Liver (tissue), 10 donors: ENCODE measurements at places on chromosomes 16 and 17. TPM values are rescaled to one million over a fixed set of nuclear protein-coding genes. Genes with fewer than 3 reads are reported as not detected.

DNA sequence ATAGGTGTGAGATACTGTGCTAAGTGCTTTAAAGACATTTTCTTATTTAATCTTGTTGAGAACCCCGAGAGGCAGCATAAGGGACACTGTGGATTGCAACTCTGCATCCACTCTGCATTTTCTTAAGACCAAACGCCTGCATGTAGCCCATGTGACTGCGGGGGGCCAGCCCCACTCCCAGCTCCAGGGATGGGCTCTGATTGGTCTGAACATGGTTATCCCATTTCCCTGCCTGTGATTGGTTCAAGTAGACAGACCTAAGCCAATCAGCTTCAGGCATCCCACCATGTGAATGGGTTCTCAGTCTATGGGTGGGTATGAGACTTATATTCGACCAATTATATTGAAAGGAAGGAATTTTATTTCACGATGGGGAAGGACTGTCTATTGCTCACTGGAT, 33.2 kb upstream of the USP7 start:
- H3K4me1 ChIP-seq, result no peaks in the 10 kb centered on the region
- no peak overlapping the region for H3K4me3 ChIP-seq
- DNase-seq, result no peak

GRCh38 chr17:13346996-13347762, 254.6 kb downstream of the HS3ST3A1 start:
- no peaks in the 10 kb centered on the region for H3K4me1 ChIP-seq
- no peak overlapping the region for H3K27ac ChIP-seq
- no peaks in the 10 kb centered on the region for H3K27me3 ChIP-seq
- no peak overlapping the region for H3K4me3 ChIP-seq
- no peaks in the 10 kb centered on the region for H3K36me3 ChIP-seq

GRCh38 chr16:50245417-50246298, 20.7 kb upstream of the ADCY7 start:
- H3K27ac ChIP-seq, result no peak overlapping the region
- peak overlapping the region; percentile 77 for H3K4me3 ChIP-seq
- H3K4me1 ChIP-seq, result peaks cover 4% of the 10 kb centered on the region
- DNase-seq, result no peak
- no peaks in the 10 kb centered on the region for H3K36me3 ChIP-seq

DNA sequence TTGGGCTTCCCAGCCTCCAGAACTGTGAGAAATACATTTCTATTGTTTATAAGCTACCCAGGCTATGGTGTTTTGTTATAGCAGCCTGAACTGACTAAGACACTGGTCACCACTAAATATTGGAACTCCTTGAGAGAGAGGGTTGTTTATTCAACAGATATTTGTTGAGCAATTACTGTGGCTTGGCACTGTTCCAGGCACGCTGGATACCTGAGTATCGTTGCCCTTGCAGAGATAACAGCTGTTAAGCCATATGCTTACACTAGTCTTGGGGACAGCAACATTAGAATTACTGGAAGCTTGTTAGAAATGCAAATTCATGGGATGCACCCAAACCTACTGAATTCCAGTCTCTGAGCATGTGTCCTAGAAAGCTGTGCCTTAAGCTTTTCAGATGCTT, 230.7 kb downstream of the HS3ST4 start:
- no peak overlapping the region for H3K27ac ChIP-seq
- H3K36me3 ChIP-seq, result no peaks in the 10 kb centered on the region
- no peak overlapping the region for H3K4me3 ChIP-seq

DNA sequence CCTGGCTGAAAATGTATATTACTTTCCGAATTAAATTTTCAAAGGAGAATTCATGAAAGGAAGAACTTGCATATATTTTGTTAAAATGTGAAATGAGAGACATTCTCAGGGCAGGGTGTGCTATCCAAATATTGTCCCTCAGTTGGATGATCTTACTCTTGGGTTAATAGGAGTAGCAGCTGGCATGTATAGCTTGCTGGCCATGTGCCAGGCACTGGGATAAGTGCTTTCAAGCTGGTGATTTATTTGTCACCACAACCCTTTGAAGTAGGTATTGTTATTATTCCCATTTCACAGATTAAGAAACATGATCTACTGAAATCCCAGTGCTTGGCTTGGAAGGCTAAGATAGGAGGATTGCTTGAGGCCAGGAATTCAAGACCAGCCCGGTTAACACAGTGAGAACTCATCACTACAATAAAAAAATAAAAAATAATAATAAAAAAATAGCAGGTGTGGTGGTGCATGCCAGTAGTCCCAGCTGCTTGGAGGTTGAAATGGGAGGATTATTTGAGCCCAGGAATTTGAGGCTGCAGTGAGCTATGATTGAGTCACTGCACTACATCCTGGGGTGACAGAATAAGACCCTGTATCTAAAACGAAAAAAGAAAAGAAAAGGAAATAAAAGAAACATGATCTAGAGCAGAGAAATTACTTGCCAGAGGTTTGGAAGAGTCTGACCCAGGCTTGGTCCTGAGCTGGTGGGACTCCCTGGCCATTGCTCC, 11.6 kb upstream of the MPHOSPH6 start:
- H3K36me3 ChIP-seq, result no peaks in the 10 kb centered on the region
- no peaks in the 10 kb centered on the region for H3K27me3 ChIP-seq
- DNase-seq, result no peak
- no peak overlapping the region for H3K4me3 ChIP-seq
- no peak overlapping the region for H3K27ac ChIP-seq
- H3K4me1 ChIP-seq, result no peaks in the 10 kb centered on the region

DNA sequence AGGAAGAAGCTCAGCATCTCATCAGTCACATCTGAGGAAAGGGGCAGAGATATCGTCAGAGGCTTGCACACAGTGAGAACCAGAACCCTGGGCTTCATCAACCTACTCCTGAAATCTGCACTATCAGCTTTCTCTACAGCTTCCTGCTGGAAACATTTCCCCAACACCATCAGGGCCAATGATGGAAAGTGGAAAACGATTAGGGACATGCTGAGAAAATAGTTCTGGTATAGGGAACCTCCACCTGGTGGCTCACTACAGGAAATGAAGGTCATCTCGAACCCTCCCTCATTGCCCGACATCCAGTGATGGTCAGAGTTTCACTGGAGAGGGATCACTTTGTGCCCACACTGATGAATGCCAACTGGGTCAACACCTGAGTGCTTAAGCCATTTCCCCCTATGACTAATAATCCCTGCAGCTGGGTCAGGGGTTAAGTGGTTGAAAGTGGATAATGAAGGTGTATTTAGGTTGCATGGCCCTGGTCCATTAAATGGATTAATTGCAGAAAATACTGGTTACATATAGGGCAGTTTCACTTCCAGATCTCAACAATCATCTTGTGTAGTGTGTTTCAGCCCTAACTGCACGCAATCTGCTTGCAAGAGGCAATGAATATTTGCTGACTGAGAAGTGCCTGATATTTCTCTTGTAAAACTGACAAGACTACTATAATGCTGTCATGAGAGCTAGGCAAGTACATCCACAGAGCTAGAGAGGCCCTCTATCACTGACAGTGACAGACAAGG, 43.1 kb upstream of the GSG1L start:
- no peaks in the 10 kb centered on the region for H3K27me3 ChIP-seq
- no peak for DNase-seq
- H3K36me3 ChIP-seq, result peaks cover 4% of the 10 kb centered on the region
- H3K27ac ChIP-seq, result no peak overlapping the region
- peaks cover 31% of the 10 kb centered on the region for H3K4me1 ChIP-seq

DNA sequence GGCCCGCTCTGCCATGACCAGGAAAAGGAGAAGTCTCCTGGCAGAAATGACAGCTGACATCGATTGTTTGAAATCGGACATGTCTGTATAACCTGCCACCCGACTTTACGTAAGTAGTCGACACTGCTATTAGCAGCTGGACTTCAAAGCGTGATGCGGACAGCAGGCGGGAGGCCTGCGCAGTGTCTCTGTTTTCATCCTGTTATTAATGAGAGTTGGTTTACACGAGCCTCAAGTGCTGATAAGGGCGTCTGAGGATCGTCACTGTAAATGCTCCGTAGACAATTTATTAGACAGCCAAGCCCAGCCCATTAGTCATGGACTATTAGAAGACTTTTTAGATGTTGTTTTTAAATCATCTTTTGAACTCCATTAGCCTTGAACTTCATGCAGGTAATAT, 328.3 kb downstream of the FOXL1 start:
- no peaks in the 10 kb centered on the region for H3K4me1 ChIP-seq
- no peak overlapping the region for H3K4me3 ChIP-seq
- no peak overlapping the region for H3K27ac ChIP-seq
- DNase-seq, result no peak
- H3K27me3 ChIP-seq, result peaks cover 2% of the 10 kb centered on the region

The GPR179 gene
- 0.05 TPM for total RNA-seq

- DNase-seq, result no peak
- H3K27ac ChIP-seq, result no peak overlapping the region
- no peaks in the 10 kb centered on the region for H3K27me3 ChIP-seq
These were observed 662 bp upstream of the TUBB3 start for GRCh38 chr16:89922477-89922883.

- no peak overlapping the region for H3K4me3 ChIP-seq
- H3K27me3 ChIP-seq, result no peaks in the 10 kb centered on the region
- peaks cover 5% of the 10 kb centered on the region for H3K4me1 ChIP-seq
- no peak overlapping the region for H3K27ac ChIP-seq
- DNase-seq, result no peak
These were observed 17.8 kb upstream of the CRK start for GRCh38 chr17:1473841-1474240.

DNA sequence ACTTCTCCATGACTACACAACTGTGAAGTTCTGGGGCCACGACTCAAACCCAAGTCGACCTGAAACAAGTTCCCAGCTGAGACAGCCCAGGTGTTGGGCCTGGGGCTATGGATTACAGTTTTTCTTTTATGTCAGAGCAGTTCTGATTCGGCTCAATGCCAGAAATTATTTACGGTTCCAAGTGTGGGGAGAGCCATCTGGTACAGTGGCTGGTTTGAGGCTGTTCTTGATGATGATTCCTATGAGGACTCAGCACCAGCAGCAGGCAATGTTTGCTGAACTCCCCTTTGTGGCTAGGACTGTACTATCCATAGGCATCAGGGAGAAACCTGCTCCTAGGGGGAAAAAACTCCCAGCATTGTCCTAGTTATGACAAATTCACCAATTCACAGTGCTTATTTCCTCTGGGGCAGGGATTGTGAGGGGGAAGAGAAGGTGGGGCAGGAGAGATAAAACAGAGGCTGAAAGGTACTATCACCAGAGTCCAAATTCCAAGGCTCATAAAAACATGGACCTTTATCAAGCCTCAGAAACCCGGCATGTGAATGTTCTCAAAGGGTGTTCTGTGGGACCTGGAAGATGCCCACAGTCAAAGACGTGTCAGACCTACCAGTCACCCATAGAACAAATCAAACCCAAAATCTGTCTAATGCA, 18.2 kb upstream of the CMTM4 start:
- H3K4me3 ChIP-seq, result no peak overlapping the region
- no peaks in the 10 kb centered on the region for H3K4me1 ChIP-seq
- H3K36me3 ChIP-seq, result no peaks in the 10 kb centered on the region
- H3K27ac ChIP-seq, result no peak overlapping the region
- no peaks in the 10 kb centered on the region for H3K27me3 ChIP-seq

DNA sequence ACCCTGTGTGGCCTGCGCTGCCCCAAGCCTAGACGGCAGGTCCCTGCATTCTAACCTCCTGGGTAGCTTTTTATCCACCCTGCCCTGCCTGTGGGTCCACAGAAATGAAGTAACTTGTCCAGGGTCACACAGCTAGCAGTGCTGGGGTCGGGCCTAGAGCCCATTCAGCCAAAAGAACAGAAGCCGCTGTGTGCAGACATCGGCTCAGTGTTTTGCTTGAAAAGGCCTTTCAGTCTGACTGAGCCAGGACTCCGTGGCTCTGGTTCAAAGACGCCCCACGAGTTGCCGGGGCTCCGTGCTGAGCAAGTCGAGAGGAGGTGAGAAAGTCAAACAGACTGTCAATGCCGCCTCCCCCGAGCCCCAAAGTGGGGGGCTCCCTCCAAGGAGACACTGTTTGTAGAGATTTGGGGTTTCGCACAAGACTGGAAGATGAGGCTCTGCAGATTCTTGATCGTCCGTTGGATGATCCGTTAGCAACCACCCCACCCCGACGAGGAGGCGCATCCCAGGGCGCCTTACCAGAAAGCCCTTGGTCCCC, 226.2 kb downstream of the NTN1 start:
- no peak overlapping the region for H3K4me3 ChIP-seq
- DNase-seq, result no peak
- H3K27me3 ChIP-seq, result no peaks in the 10 kb centered on the region
- no peak overlapping the region for H3K27ac ChIP-seq
- peaks cover 3% of the 10 kb centered on the region for H3K36me3 ChIP-seq

DNA sequence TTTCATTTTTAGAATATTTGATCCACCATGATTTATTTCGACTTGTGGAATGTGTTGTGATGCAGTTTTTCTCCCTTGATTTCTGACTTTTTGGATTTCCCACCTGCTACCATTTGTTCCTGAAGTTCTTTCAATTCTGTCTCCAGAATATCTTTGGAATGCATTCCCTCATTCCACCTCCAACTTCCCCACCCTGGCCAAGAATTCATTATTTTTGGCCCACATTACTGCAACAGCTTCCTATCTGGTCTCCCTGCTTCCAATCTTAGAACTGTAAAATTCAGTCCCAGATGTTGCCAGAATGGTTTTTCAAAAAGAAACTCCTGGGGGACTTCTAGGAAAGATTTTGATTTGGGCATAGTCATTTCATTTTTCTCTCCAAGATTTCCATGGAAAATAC, 182.3 kb upstream of the HS3ST4 start:
- no peak overlapping the region for H3K27ac ChIP-seq
- no peaks in the 10 kb centered on the region for H3K4me1 ChIP-seq
- H3K27me3 ChIP-seq, result no peaks in the 10 kb centered on the region
- no peaks in the 10 kb centered on the region for H3K36me3 ChIP-seq
- no peak for DNase-seq

The MEOX1 gene
- not detected for total RNA-seq

GRCh38 chr17:49703557-49704277, 4.0 kb downstream of the SLC35B1 start:
- H3K27ac ChIP-seq, result peak overlapping the region; percentile 61
- H3K4me3 ChIP-seq, result no peak overlapping the region
- peaks cover 43% of the 10 kb centered on the region for H3K36me3 ChIP-seq
- DNase-seq, result no peak
- peaks cover 30% of the 10 kb centered on the region for H3K4me1 ChIP-seq
- no peaks in the 10 kb centered on the region for H3K27me3 ChIP-seq

GRCh38 chr17:16488968-16489337, 3.0 kb downstream of the LRRC75A start:
- H3K27ac ChIP-seq, result no peak overlapping the region
- no peak overlapping the region for H3K4me3 ChIP-seq
- H3K36me3 ChIP-seq, result no peaks in the 10 kb centered on the region
- H3K4me1 ChIP-seq, result peaks cover 21% of the 10 kb centered on the region
- H3K27me3 ChIP-seq, result no peaks in the 10 kb centered on the region

DNA sequence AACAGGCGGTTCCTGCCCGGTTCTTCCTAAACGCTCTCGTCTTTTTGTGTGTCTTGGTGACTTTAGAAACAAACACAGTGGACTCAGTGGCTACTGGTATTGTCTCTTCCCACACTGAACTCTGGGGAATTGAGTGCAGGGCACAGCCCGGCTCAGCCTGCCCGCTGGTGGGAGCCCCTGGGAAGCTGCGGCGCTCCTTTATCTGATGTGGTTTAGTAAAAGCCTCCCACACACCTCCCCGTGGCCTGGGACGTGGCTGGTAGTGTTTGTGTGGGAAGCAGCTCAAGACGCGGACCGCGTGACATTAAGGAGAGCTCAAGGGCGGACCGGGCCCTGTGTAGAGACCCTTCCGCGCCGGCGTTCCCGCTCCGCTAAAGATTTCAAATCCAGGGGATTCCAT, 55.4 kb upstream of the PVALEF start:
- no peak for DNase-seq
- H3K27me3 ChIP-seq, result no peaks in the 10 kb centered on the region
- no peak overlapping the region for H3K27ac ChIP-seq
- no peak overlapping the region for H3K4me3 ChIP-seq
- H3K4me1 ChIP-seq, result peaks cover 3% of the 10 kb centered on the region
- H3K36me3 ChIP-seq, result peaks cover 19% of the 10 kb centered on the region

The SMARCE1 gene
- 38.9 TPM for total RNA-seq

The PRAC1 gene
- total RNA-seq, result not detected
